ENCODE measurements at places on chromosomes 1 and 21.
A peak's percentile ranks its signal among the peaks of the same experiment; 100 is the strongest.

DNA sequence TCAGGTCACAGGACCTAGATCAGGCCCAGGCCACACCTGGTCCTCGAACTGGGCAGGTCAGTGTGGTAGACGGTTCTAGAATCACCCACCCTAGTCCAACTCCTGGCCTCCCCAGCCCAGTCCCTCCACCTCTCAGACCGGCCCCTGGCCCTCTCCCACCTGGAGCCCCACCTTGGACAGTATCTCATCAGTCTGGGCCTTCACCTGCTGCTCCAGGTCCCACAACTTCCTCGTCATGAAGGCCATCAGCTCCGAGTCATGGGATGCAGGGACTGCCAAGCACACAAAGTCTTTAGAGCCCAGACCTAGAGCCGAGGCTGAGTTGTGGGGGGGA, 8.7 kb downstream of the UBXN11 start:
- DNase-seq = no peak

- no peak for DNase-seq
Observed at GRCh38 chr21:31364253-31364945, 20.3 kb upstream of the TIAM1 start.

GRCh38 chr1:112923959-112924349, 32.0 kb downstream of the SLC16A1 start:
- DNase-seq = no peak

GRCh38 chr1:26182383-26182696, 5.0 kb downstream of the CNKSR1 start:
- DNase-seq = no peak

GRCh38 chr1:241999026-241999425, at the start of gene MAP1LC3C:
Gene MAP1LC3C (minus strand): TSS chr1:241999098. CDS start chr1:241999008, 90 bp downstream.
- no peak for DNase-seq

DNA sequence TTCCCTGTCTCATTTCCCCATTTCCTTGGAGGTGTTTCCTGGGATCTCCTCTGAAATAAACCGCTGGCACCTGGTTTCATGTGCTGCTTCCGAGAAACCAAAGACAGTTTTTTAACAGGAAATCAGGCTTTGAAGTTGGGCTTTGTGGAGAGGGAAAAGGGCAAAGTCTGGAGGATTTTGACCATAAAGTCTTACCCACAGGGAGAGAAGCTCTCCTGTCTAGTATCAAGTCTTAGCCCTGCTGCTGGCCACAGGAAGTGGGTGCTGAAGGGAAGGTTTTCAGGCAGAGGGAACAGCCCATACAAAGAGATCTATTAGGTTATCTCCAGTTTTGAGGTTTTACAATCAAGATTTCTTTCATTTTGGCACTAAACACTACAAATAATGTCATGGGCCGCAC, 29.3 kb downstream of the SLC5A9 start:
- DNase-seq = no peak

DNA sequence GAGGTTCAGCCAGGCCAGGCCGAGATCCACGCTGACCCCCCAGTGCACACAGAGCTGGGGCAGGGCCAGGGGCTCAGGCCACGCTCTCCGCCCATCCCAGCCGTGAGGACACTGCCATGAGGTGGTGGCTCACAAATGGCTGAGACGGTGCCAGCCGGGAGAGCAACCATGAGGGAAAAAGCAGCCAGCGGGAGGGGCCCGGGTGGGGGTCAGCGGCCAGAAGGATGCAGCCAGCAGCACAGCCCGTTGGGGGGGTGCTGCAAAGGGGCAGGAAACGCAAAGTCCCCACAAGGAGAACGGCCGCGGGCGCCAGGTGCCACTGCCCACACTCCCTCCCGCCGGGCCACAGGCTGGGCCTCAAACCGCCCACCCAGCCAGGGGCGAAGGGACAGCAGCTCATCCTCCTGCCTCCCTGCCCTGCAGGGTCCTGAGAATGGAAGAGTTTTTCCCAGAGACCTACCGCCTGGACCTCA, 8.3 kb downstream of the TTLL10 start:
- no peak for DNase-seq

DNA sequence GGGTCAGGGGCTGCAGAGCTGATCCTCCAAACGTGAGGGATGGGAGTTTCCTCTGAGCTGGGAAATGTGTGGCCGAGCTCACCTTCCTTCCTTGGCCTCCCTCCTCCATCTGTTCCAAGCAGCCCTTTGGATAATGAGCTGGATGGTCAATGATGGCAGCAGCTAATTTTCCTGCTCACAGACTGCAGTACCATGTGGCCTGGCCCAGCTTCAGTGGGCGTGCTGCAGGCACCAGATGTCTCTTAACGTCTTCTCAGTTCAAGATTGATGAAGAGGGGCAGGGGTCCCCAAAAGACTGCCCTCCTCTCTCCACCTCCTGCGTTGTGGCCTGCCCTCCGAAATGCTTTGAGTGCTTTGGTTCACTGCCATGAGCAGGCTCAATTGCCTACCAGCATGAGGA, 86.0 kb downstream of the UBIAD1 start:
- peak; percentile 71 for DNase-seq

- no peak for DNase-seq
Observed at GRCh38 chr21:41294548-41295231, 21.9 kb upstream of the FAM3B start.

GRCh38 chr1:30742963-30743559, 14.5 kb downstream of the LAPTM5 start:
- peak; percentile 53 for DNase-seq

- DNase-seq = no peak
Observed at GRCh38 chr1:248926401-248927182, 20.6 kb downstream of the PGBD2 start.

DNA sequence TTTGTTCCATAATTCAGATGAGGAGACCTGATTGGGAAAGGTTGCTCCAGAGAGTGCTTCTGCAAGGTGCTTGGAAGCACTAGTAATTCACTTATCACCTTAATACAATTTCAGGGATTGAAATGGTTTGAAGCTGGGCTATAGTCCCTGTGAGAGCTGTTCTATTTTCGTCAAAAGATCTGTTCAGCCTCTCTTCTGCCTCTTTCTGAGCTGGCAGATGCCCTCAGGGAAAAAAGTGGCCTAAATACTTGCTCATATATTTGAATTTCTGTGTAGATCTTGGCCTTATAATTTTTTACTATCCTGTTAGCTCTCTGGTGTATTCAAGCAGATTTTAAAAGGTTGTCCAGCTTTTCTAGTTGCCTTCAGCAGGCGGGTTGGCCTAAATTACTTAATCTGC, 22.3 kb downstream of the C1orf146 start:
- no peak for DNase-seq

GRCh38 chr1:21378705-21379494, 61.0 kb upstream of the NBPF3 start:
- no peak for DNase-seq

- DNase-seq = no peak
Observed at GRCh38 chr1:204413170-204413535, 1.5 kb upstream of the PPP1R15B start.

DNA sequence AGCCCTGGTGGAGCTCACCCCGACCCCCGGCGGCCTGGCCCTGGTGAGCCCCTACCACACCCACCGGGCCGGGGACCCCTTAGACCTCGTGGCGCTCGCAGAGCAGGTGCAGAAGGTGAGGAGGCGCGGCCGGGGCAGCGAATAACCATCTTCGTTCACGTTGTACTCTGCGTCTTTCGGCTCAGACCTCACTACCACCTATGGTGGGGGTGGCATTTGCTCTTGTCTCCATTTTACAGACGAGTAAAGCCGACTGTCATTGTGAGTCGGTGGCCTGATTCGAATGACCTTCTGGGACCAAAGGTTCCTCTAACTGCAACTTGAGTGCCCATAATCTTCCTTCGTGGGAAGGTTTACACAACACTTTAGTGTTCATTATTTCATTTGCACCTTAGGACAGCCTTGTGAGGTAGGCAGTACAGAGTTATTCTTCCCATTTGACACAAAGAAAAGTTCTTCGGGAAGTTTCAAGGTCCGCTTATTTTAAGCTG, 506 bp downstream of the C1orf50 start:
- DNase-seq = no peak

- no peak for DNase-seq
Observed at GRCh38 chr21:42599962-42600361, 53.5 kb upstream of the PDE9A start.

DNA sequence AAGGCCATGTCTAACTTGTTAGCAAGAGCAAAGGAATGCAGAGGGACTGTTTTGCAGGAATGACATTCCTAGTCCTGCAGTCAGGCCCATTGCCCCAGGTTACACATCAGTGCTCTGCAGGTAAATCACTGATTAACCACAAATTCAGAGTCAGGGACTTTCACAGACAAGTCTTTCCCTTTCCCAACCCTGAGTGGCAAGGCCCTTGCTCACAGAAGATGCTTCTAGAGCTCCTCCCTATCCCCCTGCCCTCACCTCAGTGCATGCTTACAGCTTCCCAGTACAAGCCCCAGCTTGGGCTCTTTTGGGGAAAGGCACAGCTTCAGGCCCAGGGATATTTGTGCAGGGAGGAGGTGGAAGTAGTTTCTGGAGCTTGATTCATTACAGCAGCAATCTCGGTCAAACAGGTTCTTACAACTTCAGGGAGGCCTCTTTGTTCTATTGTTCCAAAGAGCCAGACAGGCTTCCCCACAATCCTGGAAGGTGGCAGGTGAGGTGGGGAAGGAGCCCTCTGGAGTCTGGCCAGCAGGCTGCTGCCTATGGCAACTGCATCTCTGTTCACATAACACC, 53.9 kb downstream of the CASQ2 start:
- DNase-seq = no peak

DNA sequence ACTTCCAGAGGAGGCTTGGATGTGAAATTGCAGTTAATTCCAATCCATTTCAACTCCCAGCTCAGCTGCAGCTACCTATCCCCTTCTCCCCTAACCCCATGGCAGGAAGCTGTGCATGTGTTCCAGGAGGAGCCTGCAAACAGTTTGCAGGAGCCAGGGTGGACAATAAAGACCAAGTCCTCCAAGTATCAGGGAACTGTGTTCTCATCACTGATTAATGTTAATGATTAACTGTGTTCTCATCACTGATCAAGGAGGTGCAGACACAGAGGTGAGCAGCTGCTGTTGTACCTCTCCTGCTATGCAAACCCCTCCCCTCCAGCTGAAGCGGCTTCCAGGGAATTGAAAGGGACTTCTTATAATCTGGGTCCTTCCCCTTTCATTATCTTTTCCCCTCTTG, 19.2 kb downstream of the CLDN19 start:
- DNase-seq = no peak

DNA sequence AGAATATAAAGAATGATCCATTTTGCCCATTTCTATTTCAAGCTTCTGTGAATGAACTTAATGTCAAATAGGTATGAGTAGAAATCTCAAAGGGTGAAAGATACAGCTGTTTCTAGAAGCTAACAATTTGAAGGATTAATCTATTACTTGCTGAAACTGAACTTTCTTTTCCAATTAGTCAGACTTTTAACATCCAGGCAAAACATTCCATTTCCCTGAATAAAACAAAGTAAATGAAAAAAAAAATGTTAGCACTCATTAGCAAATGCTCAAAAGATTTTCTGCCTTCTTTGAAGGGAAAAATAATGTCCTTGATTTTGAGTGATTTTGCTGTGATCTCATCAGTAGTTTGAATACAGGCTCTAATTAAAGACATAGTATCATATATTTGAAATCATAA, 447.6 kb upstream of the PRMT6 start:
- no peak for DNase-seq

DNA sequence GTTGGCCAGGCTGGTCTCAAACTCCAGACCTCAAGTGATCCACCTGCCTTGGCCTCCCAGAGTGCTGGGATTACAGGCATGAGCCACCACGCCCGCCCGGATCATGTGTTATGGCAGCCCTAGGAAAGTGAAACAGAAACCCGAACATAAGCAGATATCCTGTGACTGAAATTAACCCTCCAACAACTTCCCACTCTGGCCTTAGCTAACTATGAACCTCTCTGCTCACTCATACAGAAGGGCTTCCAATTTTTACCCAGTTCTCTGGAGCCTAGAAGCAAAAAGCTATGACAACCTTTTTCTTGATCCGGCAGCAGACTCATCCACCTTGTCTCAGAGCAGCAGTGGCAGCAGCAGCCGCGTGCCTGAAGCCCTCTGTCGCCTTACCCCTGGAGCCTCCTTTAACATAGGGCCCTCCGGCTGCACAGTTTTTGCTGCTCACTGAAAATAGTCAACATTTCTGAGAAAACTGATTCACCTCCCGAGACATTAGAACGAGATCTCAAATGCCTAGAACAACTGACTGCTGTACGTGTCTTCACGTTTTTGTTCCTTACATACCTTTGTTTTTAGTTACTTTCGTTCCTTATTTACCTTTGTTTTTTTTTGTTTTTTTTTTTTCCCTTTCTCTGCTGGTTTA, 9.3 kb downstream of the CBR1 start:
- DNase-seq = no peak

GRCh38 chr1:56050911-56051310, 528.5 kb downstream of the PLPP3 start:
- no peak for DNase-seq

- DNase-seq = no peak
Observed at GRCh38 chr21:33660406-33660805, 18.1 kb downstream of the ITSN1 start.

- no peak for DNase-seq
Observed at GRCh38 chr1:9600861-9601834, 12.4 kb downstream of the TMEM201 start.

DNA sequence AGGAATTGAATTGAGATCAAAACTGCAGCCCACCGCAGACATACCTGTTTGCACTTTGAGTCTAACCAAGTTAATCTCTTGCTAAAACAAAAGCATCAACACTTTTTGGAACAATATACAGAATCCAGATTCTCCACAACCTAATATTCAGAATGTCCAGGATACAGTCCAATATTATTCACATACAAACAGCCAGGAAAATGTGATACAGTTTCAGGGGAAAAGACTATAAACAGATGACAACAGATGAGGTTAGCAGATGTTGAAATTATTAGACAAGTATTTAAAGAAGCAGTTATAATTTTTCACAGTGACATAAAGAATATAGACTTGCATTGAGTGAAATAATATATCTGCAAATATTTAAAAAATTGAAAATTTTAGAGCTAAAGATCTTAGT, 678.1 kb upstream of the CXADR start:
- DNase-seq = no peak

DNA sequence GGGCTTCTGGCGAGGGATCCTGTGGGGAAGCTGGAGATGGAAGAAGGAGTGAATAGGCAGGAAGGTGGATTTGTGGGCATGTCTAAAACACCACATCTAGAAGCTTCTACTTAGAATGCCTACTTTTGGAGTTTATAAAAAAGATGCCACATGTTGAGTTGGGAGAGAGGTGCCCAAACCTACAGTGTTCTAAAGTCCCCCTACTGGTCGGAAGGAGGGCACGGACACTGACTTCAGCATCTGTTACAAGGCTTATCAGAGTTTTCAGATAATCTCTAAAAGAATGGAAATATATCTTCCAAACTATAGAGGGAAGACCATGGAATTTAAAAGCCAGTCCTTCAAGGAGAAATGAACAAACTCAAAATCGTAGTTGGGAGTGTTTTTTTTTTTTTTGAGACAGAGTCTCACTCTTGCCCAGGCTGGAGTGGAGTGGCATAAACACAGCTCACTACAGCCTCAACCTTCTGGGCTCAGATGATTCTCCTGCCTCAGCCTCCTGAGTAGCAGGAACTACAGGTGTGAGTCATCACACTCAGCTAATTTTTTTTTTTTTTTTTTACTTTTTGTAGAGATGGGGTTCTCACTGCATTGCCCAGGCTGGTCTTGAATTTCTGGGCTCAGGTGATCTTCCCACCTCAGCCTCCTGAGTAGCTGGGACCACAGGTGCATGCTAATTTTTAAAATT, 14.8 kb downstream of the IBA57 start:
- no peak for DNase-seq
